Mesangial cell (primary cell): ENCODE measurements at places on chromosomes 4 and X. TPM values are rescaled to one million over a fixed set of nuclear protein-coding genes. Genes with fewer than 3 reads are reported as not detected.

The PABPC1L2A gene
- not detected in 2 replicates for total RNA-seq

The CT47A1 gene
- not detected in 2 replicates for total RNA-seq

The PAGE2 gene
- not detected in 2 replicates for total RNA-seq

The RAB41 gene
- not detected in 2 replicates for total RNA-seq

The GPR119 gene
- total RNA-seq, result not detected in 2 replicates

The QRFPR gene
- total RNA-seq, result 0.33 TPM in 1 of 2 replicates, not detected in the other

The NOX1 gene
- total RNA-seq, result not detected in 2 replicates

The GLOD5 gene
- not detected in 2 replicates for total RNA-seq

The GUCY1B1 gene
- total RNA-seq, result 4.7 and 23.7 TPM in 2 replicates

The P2RY4 gene
- 0.13 TPM in 1 of 2 replicates, not detected in the other for total RNA-seq

The EREG gene
- 2.0 and 3.7 TPM in 2 replicates for total RNA-seq

The RAB9B gene
- total RNA-seq, result 0.16 and 0.51 TPM in 2 replicates

The PFKFB1 gene
- not detected in 2 replicates for total RNA-seq

The TMEM35A gene
- 0.16 and 0.38 TPM in 2 replicates for total RNA-seq

The TRIM2 gene
- total RNA-seq, result 16.6 and 33.8 TPM in 2 replicates

The ERAS gene
- not detected in 2 replicates for total RNA-seq

The IL21 gene
- not detected in 2 replicates for total RNA-seq

The DDIT4L gene
- 0.16 and 0.38 TPM in 2 replicates for total RNA-seq

The ADH4 gene
- not detected in 2 replicates for total RNA-seq

The BMX gene
- total RNA-seq, result not detected in 2 replicates

The ZCCHC18 gene
- 1.3 and 3.2 TPM in 2 replicates for total RNA-seq

The MAOA gene
- total RNA-seq, result 2.1 and 15.7 TPM in 2 replicates

The HMX1 gene
- total RNA-seq, result not detected in 2 replicates

The MAGEA10 gene
- total RNA-seq, result not detected in 2 replicates

The LEF1 gene
- total RNA-seq, result 2.0 and 9.5 TPM in 2 replicates

The GUCY1A1 gene
- total RNA-seq, result 0.81 and 10.4 TPM in 2 replicates

The SAGE1 gene
- not detected in 2 replicates for total RNA-seq

The UBA6 gene
- total RNA-seq, result 28.3 and 56.2 TPM in 2 replicates

The TRMT10A gene
- total RNA-seq, result 1.9 and 3.6 TPM in 2 replicates

The MAGEA2 gene
- not detected in 2 replicates for total RNA-seq

The OTUD4 gene
- total RNA-seq, result 11.4 and 23.7 TPM in 2 replicates

The IQCM gene
- 0.51 TPM in 1 of 2 replicates, not detected in the other for total RNA-seq

The ZNF141 gene
- total RNA-seq, result 3.7 and 5.6 TPM in 2 replicates

The CXCL6 gene
- 6.2 and 6.7 TPM in 2 replicates for total RNA-seq

The C4orf54 gene
- not detected in 2 replicates for total RNA-seq

The VCX gene
- total RNA-seq, result not detected in 2 replicates

The RAB33A gene
- 0.98 and 1.8 TPM in 2 replicates for total RNA-seq

The CT45A2 gene
- not detected in 2 replicates for total RNA-seq

The NLRP2B gene
- total RNA-seq, result not detected in 2 replicates

The PRDM5 gene
- total RNA-seq, result 3.9 and 4.9 TPM in 2 replicates

The F8A3 gene
- total RNA-seq, result 15.6 TPM in 1 of 2 replicates, not detected in the other

The GLRA2 gene
- not detected in 2 replicates for total RNA-seq

The STK26 gene
- 4.8 and 9.3 TPM in 2 replicates for total RNA-seq

The CENPVL2 gene
- not detected in 2 replicates for total RNA-seq
